RWPE2 (cell line): ENCODE measurements at places on chromosomes 4 and X.

- no peak for DNase-seq
Observed at GRCh38 chr4:111678479-111678878, 466.8 kb upstream of the FAM241A start.

DNA sequence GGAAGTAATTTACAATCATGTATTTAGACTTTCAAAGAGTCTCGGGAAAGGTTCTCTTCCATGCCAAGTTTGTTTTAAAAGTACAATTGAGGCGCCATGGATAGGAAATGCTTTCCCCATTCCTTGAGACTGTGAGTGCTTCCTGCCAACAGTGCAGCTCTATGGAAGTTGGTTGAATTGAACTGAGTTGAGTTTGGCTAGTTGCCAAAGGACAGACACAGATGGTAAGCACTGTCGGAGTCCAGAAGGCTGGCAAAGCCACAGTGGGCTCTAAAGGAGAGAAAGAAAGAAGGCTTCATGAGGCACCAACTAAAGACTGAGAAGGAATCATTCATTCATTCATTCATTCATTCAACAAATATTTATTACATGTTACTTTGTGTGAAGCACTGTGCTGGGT is 4.3 kb upstream of the KCNE5 start:
- DNase-seq = no peak

GRCh38 chr4:127997534-127998388 is 32.6 kb downstream of the ABHD18 start:
- DNase-seq = no peak

- DNase-seq = no peak
Observed at GRCh38 chrX:151393514-151393913, 3.5 kb upstream of the VMA21 start.

DNA sequence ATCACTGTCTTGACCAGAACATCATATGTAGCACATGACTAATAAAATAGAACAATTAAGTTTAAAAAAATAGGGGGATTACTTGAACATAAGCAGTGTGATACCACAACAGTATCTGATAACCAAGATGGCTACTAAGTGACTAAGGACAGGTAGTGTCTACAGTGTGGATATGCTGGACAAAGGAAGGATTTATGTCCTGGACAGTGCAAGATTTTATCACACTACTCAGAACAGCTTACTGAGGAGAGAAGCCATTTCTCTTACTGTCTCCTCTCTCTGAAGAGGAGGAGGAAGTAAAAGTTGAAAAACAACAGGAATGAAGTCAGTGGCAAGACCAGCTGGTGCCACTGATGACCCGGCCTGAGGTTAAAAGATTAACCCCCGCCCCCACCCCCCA is 4.0 kb upstream of the SLC10A7 start:
- DNase-seq = no peak
